AG10803 (cell line): ENCODE measurements at places on chromosomes 2 and 18.

DNA sequence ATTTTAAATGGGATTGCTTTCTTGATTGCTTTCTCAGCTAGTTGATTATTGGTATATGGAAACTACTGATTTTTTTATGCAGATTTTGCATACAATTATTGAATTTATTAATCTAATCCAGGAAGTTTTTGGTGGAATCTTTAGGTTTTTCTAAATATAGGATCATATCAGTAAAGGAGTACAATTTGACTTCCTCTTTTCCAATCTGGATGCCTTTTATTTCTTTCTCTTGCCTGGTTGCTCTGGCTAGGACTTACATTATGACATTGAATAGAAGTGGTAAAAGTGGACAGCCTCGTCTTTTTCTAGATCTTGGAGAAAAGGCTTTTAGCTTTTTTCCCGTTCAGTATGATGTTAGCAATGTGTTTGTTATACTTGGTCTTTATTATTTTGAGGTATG, 51.3 kb downstream of the OTX1 start:
- DNase-seq: no peak

DNA sequence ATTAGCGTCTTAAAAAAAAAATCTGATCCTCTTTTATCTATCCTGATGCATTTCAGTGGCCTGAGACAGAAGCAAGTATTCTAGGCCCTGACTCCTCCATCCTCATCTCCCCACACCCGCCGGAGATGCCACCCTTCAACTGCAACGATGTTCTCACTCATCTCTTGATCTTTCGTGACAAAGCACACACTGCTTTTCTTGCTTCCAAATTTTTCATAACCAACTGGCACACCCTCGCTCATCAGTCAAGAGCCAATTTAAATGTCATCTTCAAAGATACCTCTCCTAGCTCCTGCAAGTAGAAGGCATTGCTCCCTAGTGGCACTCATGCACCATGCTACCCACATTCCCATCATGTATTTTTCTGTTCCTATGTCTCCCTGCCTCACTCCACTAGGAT, 115.0 kb downstream of the STK39 start:
- no peak for DNase-seq

- peak; percentile 24 for DNase-seq
Observed at GRCh38 chr2:241703032-241703604, 1.3 kb downstream of the ING5 start.

- no peak for DNase-seq
Observed at GRCh38 chr2:39483534-39483933, 46.4 kb upstream of the MAP4K3 start.

DNA sequence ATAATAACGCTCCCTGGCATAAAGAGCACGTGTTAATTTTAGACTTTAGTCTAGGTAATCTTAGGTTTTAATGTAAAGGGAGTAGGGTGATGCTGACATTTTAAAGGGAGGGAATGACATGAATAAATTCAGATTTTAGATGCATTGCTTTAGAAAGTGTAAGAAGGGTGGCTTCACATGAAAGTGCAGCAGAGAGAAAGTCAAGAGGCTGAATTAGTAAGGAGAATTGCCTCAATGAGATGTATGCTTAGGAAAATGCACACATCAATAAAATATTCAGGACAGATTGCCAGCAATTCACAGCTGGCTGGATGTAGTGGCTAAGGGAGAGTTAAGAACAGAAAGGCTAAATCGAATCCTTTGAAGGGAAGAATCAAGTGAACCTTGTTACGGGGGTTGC, 165.5 kb upstream of the CDH19 start:
- DNase-seq: no peak

GRCh38 chr2:146576339-146577111, 1268.3 kb upstream of the ACVR2A start:
- no peak for DNase-seq

- DNase-seq: peak; percentile 28
Observed at GRCh38 chr2:57842531-57842930, 204.1 kb upstream of the VRK2 start.

DNA sequence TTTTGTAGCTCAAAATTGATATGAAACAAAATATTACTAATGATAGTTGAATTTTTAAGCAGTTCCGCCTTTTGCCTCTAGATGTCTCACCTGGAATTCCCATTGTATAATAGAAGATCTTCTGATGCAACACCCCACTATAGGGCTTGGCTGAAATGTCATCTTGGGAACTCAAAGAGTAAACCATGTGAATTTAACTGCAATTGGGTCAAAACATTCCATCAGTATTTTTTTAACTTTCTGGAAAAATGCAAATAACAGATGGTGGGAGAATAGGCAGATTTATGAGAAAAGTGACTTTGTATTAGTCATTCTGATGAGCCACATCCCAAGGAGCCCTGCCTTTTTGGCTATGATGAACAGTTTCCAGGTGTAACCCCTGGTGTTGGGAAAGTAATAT, 489.9 kb downstream of the NYAP2 start:
- peak; percentile 94 for DNase-seq

GRCh38 chr2:63049970-63050333, 678 bp upstream of the OTX1 start:
- DNase-seq: no peak

DNA sequence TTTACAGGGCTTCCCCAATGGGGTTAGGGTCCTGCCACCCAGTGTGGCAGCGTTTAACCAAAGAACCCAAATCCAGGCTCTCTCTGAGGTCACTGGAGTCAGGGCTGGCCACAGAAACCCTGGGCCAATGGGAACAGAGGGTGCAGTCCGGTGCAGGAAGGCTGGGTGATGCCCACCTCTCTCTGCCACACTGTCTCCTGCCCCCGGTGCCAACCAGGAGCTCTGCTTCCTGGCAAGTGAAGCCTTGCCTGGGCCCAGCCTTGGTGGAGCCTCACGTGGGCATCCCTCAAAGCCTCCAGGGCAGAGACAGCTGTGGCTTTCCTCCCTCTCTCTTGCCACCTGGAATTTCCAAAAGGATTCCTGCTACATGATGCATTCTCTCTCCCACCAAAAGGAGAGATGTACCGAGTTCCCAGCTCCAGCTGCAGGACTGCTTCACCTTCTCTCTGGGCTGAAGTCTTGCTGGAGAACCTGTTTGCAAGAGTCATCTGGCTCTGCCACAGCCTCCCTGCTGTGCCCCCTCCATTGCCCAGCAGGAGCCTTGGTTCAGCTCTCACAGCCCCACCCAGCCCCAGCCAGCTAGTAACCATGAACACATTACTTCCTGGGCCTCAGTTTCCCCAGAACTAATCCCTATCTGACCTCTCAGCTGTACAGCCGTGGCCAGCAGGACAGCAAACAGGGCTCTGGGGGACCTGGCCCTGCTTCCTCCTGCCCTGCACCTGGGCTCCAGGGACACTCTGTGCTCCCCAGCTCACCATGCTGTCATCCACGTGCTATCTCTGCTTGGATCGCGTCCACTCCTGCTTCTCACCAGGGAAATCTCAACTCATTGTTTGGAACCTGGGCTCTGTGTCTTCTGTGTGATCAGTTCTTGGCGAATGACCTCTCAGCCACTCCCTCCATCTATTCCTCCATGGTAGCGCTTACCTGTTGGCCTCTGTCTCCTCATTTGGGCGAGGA, 43.4 kb downstream of the KCNF1 start:
- peak; percentile 9 for DNase-seq

DNA sequence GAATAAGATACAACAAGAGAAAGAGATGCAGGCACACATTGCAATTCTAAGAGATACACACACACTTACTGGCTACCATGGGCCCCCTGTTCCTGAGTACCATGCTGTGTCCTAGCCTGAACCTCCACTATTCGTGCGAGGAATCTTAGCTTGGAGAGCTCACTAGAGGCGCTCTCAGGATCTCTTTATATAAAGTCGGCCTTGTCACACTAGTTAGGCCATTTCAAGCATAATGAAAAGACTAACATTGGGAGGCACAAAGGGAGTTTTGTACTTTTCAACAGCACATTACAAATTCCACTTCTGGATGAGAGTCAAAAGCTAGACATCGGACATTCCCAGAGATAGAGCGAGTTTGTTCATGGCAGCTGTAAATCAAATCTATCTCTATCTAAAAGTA, 365.2 kb downstream of the DSEL start:
- DNase-seq: no peak

DNA sequence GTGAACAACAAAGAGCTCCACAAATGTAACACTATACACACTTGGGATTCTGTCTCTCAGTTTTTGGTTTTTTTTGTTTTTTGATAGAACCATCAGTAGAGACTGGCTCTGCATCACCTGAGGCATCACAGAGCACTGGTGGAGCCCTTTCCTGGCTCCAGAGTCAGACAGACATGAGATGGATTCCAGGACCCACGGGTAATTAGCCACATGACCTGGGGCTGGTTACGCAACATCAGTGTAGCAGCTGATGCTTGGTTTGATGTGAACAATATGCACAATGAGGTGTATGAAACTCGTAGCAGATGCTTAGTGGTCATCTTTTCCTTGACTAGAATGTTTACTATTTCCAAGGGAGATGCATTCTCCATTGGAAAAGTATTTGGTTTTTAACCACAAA, 40.7 kb downstream of the CMPK2 start:
- peak; percentile 80 for DNase-seq

GRCh38 chr2:227881866-227882517, 10.6 kb downstream of the DAW1 start:
- no peak for DNase-seq

DNA sequence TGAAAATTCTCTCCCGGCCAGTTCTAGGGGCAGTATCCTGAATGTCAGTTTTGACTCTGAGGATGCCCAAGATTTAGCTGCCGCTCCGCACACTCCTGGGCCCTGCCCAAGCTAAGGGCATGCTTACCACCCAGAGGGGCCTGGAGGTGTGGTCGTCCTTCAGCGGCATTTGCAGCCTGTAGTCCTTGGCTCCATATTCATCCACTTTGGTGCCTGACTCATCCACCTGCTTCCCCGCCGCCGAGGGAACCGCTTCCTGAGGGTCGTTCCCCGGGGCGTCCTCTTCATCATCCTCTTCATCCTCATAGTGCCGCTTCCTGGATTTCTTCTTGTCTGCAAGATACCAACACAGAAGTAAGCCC, 577 bp downstream of the ERCC3 start:
- no peak for DNase-seq

GRCh38 chr2:191636235-191636543, 41.7 kb upstream of the NABP1 start:
- peak; percentile 94 for DNase-seq

GRCh38 chr2:101748000-101748399, 50.5 kb downstream of the MAP4K4 start:
- no peak for DNase-seq

DNA sequence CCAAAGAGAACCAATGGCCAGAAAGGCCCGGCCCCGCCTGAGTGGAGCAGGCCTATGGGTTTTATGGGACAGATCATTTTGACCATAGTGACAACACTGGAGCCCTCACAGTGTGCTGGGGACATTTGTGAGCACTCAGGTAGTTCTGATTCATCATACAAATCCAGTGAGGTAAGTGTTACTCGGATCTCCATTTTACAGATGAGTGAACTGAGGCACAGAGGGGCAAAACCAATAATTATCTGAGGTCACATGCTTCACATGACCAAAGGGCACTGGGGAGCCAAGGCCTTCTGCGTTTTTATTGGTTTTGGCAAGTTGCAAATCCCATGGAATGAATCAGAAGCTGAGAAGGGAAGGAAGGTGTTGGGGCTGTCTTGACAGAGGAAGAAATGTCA, 111.5 kb upstream of the MGAT5 start:
- no peak for DNase-seq

GRCh38 chr18:41343808-41344207, 611.2 kb upstream of the PIK3C3 start:
- no peak for DNase-seq

- no peak for DNase-seq
Observed at GRCh38 chr2:27135478-27135955, 1.1 kb upstream of the PREB start.

- no peak for DNase-seq
Observed at GRCh38 chr2:114729026-114729425, 286.6 kb downstream of the DPP10 start.

- no peak for DNase-seq
Observed at GRCh38 chr2:239600650-239601049, 199.8 kb upstream of the HDAC4 start.

- no peak for DNase-seq
Observed at GRCh38 chr2:182496596-182496995, 69.8 kb upstream of the PDE1A start.

DNA sequence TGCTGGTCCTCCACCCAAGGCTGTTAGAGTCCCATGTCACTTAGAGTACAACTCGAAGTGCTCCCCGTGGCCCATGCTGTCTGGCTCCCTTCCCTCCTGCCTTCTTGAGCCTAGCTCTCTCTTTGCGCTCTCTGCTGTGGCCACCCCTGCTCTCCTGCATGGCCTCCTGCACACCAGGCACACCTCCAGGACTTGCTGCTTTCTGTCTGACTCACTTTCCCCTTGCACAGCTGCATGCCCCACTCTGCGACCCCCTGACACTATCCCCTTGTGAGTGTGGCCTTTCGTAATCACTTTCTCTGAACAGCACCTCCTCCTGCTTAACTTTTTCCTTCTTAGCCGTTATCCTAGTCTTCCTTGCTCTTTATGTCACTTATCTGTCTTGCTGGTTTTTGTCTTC, 343.6 kb downstream of the TGIF1 start:
- no peak for DNase-seq

DNA sequence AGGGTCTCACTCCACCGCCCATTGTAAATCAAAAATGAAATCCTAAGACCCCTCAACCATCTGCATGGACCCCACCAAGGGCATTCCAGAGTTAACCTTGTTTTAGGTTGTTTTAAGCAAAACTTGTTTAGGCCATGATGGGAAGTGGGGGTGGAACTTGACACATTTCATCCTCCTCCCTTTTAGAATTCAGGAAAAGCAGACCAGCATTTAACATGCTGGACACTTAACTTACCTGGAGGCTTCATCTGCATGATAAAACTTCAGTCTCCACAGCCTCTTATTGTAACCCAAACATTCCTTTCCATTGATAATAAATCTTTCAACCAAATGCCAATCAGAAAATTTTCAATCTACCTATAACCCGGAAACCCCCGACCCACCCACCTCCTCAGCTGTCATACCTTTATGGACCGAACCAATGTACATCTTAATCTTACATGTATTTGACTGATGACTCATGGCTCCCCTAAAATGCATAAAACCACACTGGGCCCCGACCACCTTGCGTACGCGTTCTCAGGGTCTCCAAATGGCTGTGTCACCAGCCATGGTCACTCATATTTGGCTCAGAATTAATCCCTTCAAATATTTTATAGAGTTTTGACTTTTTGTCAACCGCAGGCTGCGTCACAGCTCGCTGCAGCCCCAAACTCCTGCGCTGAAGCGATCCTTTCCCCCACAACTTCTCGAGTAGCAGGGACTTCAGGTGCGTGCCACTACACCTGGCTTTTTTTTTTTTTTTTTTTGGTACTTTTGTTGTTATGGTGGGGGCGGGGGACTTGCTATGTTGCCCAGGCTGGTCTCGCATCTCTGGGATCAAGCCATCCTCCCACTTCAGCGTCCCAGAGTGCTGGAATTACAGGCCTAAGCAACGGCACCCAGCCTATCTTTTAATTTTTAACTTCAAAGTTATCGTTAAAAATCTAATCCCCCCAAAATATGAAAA, 917 bp downstream of the MPPE1 start:
- DNase-seq: no peak

DNA sequence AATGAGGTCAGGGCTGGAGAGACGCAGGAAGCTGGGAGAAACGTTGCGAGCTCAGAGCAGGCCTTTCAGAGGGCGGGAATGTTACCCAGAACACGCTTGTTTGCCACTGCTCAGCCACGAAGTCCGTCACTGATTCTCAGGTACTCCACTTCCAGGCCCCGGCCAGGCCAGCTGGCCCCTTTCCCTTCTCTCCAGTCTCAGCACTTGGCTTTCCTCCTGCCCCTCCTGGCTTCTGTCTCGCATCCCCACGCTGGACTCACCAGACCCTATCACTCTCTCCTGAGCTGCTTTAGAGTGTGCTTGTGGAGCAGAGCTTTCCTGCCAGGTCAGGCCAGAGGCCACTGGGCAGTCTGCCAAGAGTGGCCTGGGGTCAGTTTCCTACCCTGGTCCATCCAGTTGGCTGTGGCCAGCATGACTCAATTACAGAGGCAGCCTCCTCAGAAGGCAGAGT, 151.4 kb downstream of the TWIST2 start:
- DNase-seq: no peak
